ENCODE measurements at places on chromosomes 5 and 9.

GRCh38 chr9:93126825-93127368, 7.2 kb downstream of the NINJ1 start:
- no peak for DNase-seq

GRCh38 chr9:129432297-129433154, 188.4 kb downstream of the C9orf50 start:
- DNase-seq, result no peak

DNA sequence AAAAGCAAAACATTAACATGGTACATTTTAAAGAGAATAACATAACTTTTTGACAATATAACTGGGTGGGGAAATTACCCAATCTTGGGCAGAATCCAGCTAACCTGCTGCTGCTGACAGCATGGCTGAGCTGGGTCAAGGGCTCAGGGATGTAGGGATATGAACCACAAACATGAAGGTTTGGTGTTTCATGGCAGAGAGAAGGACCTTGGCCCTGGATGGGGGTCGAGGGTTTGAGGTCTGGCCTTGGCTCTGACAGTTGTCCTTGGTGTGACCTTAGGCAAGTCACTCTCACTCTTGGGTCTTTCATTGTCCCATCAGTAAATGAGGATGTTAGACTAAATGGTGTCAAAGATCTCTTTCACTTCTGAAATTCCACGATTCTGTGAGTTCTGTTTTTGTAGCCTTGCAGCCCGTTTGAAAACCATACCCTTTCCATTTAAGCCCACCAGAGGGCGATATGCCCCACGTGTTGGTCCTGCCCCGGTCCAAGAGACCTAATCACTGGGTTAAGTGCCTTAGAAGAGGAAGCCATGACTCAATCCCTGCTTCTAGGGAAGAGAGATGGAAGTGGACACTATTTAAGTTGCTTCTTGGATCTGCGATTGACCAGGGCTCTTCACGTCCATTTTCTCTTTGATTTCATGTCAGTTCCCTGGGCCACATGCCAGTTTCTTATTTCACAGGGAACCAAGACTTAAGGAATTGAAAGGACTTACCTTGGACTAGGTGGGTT, 56.8 kb upstream of the TEX48 start:
- DNase-seq, result peak; percentile 62

GRCh38 chr9:89718651-89719050, 113.8 kb downstream of the GADD45G start:
- DNase-seq, result no peak

DNA sequence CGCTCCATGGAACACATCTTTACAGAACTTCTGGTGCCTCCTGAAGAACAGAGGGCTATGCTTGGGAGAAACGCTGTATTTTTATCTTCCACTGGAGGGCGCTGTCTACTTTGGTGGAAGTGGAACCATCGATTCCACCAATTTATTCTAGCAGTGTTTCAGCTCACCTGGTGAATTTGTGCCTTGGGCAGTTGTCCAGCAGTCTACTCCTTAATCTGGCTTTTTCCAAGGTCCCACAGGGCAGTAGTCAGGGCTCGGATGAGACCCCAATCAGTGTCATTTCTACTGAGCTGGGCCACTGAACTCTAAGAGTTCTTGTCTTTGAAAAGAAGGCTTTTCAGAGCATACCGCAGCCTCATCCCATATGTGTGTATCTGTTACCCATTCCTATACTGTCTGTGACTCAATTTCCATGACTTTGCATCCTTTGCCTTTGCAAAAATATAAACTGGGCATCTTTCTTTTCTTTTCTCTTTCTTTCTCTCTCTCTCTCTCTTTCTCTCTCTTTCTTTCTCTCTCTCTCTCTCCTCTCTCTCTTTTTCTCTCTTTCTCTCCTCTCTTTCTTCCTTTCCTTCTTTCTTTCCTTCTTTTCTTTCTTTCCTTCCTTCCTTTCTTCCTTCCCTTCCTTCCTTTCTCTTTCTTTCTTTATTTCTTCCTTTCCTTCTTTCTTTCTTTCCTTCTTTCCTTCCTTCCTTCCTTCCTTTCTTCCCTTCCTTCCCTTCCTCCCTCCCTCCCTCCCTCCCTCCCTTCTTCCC, 138.4 kb upstream of the ZNF618 start:
- DNase-seq, result no peak

GRCh38 chr9:76608575-76609273, 149.7 kb downstream of the GCNT1 start:
- DNase-seq, result no peak

DNA sequence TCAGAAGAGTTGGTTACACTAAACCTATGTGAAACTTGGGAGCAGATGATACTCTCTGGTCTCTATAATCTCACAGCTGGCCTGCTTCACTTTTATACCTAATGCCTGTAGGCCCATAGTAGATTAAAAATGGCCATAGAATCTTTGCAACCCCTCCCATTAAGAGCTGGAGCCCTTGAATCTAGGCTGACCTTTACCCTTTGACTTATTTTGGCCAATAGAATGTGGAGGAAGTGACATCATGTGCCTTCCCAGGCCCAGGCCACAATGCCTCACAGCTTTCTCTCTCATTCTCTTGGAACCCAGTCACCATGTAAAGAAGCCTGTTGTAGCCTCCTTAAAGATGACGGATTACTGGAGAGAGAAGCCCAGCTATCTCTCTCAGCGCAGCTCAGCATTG, 251.0 kb downstream of the NR3C1 start:
- DNase-seq, result no peak

GRCh38 chr9:95874303-95874988, 1.0 kb upstream of the ERCC6L2 start:
- no peak for DNase-seq

DNA sequence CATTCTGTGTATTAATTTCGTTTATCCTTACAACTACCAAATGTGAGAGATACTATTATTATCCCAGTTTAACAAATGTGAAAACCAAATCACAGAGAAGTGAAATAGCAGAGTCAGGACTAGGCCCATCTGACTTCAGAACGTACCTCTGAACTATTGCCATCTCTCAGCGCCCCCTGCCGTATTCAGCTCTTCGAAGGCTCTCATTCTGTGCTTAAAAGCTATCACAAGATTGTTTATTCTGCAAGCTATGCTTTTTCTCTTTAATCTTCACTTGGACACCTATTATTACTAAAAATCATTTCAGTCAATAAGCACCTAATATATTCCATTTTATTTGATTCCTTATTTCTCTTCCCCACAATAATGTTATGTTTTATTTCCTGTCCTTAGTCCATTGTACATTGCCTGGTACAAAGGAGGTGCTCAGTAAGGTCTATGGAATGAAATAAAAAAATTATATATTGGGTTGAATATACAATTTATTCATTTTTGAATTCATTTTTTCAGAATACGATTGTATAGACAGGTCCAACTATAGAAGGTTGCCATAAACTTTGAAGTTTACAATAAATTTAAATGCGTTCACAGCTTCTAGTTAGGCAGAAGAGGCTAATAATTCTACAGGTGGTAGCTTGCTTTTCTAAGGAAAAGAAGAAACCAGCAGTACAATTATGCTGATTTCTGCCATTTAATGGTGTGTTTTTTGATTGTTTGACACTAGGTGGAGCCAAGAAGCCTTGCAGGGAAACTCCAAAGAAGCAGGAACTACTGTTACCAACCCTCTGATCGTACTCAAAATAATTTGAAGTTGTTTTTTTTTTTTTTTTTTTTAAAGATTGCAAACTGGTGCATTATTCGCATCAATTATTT, 202.2 kb upstream of the DMRTA1 start:
- no peak for DNase-seq

- DNase-seq, result no peak
Observed at GRCh38 chr5:41118177-41118576, 47.0 kb upstream of the MROH2B start.

All from activated T-helper 2 cell treated with anti-CD3 and anti-CD28 coated beads, Interferon-gamma antibody, Interleukin-2, Interleukin-4, amounts not matched to agents 10 μg/mL and 5 μg/mL and 100 μg/mL, durations not matched to agents 14 hours and 24 hours and 36 hours (primary cell).